ENCODE measurements at places on chromosomes 1 and 21.

DNA sequence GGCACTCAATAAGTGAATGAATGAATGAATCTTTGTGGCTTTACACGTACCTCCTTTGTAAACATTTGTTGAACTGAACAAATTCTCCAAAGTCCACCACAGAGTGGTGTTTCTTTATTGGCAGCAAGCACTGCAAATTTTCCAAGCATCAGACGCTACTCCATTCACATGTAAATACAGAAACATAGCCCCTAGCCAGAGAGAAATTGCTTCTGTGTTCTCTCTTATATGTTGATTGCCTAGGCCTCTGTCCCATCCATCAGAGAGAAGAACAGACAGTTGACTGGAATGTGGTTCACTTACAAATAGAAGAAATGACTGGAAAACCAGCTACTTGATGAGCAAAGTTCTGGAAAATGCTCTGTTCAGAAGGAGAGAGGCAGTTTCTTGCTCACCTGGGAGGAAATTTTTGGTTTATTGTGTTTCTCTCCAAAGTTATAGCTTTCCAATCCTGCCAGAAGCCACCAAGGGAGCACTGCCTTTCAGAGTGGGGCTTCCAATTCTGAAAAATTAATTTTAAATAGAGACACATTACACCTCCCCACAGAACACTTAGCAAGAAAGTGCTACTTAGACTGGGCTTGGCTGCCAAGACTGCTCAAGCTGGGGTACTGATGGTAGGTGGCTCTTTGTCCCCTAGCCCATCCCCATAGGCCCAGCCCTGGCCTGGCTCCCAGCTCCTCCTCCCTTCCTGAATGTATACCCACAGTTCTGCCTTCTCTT lies 18.1 kb upstream of the KIRREL1 start:
- DNase-seq = no peak

DNA sequence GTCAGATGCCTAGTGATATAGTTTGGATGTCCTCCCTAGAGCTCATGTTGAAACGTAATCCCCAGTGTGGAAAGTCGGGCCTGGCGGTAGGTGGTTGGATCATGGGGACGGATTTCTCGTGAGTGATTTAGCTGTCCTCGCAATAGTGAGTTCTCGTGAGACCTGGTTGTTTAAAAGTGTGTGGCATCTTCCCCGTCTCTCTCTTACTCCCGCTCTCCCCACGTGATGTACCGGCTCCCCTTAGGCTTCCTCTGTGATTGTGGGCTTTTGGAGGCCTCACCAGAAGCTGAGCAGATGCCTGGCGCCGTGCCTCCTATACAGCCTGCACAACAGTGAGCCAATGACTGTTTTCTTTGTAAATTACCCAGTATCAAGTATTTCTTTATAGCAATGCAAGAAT lies 264.5 kb downstream of the TTLL7 start:
- DNase-seq = no peak

GRCh38 chr21:29368906-29369305 lies 70.2 kb downstream of the BACH1 start:
- DNase-seq = no peak

GRCh38 chr1:159929155-159930051 lies 4.1 kb upstream of the TAGLN2 start:
- no peak for DNase-seq

GRCh38 chr1:69016468-69016867 lies 519.6 kb upstream of the DEPDC1 start:
- no peak for DNase-seq
